ENCODE measurements at places on chromosomes 12 and 14. TPM values are rescaled to one million over a fixed set of nuclear protein-coding genes. Genes with fewer than 3 reads are reported as not detected.

OR11G2 gene
- total RNA-seq: not detected

RABGGTA gene
- 31.4 TPM for total RNA-seq

USP30 gene
- 20.5 TPM for total RNA-seq

HRK gene
- total RNA-seq: 2.3 TPM

RTRAF gene
- total RNA-seq: 44.8 TPM

PYGL gene
- 14.3 TPM for total RNA-seq

PRH2 gene
- total RNA-seq: 0.92 TPM

TAS2R7 gene
- 0.69 TPM for total RNA-seq

B4GALNT1 gene
- total RNA-seq: 47.5 TPM

GPRC5A gene
- total RNA-seq: 0.23 TPM

CACNA1C gene
- 33.0 TPM for total RNA-seq

STAC3 gene
- total RNA-seq: 1.4 TPM

ASCL1 gene
- 14.5 TPM for total RNA-seq

TEX22 gene
- 0.46 TPM for total RNA-seq

MYO1A gene
- not detected for total RNA-seq

GOLGA5 gene
- 32.3 TPM for total RNA-seq

CSRP2 gene
- total RNA-seq: 38.3 TPM

KRT85 gene
- total RNA-seq: not detected

CELA1 gene
- not detected for total RNA-seq

INSM2 gene
- 2.3 TPM for total RNA-seq

PPFIA2 gene
- total RNA-seq: 143 TPM

KRT78 gene
- not detected for total RNA-seq

TAS2R10 gene
- total RNA-seq: 3.7 TPM

TTC5 gene
- total RNA-seq: 33.4 TPM

FRS2 gene
- 61.6 TPM for total RNA-seq

ART4 gene
- total RNA-seq: 0.46 TPM

VRTN gene
- total RNA-seq: not detected

KLRC4 gene
- total RNA-seq: 1.2 TPM

PZP gene
- 0.23 TPM for total RNA-seq

KRT7 gene
- not detected for total RNA-seq

PRKD1 gene
- total RNA-seq: 16.4 TPM

FOXG1 gene
- 19.8 TPM for total RNA-seq

PRR13 gene
- total RNA-seq: 6.0 TPM

Measured in diencephalon (tissue), 1 donor.